ELF-1 (cell line): ENCODE measurements at places on chromosomes 2 and 18.

DNA sequence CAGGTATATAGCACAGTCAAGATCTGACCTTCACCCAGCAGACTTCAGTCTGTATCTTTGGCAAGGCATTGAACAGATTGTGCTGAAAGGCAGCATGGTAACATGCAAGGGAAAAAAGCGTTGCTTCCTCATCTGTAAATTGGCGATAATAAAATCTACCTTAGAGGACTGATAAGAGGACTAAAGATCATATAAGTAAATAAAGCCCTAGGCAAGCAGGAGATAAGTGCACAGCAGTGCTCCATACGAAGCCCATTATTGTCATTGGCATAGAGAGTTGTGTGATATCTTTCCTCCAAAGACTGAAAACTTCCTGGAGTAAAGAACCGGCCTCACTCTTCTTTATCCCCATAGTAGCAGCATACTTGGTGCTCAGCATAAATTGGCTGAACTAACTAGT is 162.6 kb downstream of the ANKRD44 start:
- DNase-seq: no peak

GRCh38 chr18:55351980-55352714 is 235.8 kb downstream of the TCF4 start:
- peak; percentile 46 for DNase-seq

DNA sequence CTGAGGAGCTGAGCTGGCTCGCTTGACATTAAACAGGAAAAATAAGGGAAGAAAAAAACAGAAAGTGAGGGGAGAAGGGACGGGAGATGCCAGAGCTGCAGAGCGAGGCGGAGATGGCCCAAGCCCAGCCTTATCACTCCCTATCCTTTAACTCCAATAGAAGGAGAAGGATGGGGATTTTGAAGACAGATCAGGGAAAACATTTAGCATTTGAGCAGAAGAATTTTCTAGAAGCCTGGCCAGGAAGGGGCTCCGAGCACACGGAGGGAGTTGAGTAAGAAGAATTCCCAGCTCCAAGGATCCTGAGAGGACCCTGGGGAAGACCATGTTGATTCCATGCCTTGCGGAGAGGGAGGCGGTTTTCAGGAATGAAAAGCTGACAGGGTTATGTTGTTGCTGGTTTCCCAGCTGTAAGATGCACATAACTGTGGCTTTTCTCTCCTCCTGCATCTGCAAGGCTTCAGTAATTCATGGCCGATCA is 35.6 kb downstream of the TWIST2 start:
- no peak for DNase-seq

GRCh38 chr2:109217362-109218086 is 88.5 kb downstream of the SH3RF3 start:
- no peak for DNase-seq

- no peak for DNase-seq
Observed at GRCh38 chr2:129912066-129912820, 67.2 kb upstream of the RAB6C start.

GRCh38 chr2:44582363-44583008 is 220.7 kb downstream of the CAMKMT start:
- no peak for DNase-seq

GRCh38 chr2:205969584-205969983 is 116.4 kb downstream of the INO80D start:
- DNase-seq: no peak

DNA sequence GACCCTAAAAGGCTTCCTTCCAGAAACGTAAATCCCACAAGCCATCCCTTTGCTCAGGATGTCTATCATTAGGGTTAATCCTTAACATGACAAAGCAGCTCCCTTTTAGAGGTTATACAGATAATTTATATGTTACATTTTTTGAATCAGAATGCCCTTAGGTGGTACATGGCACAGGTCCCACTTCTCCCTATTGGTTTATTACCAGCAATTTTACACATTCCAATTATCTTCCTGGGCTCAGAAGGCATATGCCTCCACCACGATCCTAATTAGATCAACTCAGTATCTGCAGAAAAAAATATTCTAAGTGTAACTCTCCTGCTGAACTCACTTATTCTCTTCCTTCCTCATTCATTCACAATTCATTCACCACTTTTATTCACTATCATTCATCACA is 507.0 kb upstream of the MAP2 start:
- no peak for DNase-seq

DNA sequence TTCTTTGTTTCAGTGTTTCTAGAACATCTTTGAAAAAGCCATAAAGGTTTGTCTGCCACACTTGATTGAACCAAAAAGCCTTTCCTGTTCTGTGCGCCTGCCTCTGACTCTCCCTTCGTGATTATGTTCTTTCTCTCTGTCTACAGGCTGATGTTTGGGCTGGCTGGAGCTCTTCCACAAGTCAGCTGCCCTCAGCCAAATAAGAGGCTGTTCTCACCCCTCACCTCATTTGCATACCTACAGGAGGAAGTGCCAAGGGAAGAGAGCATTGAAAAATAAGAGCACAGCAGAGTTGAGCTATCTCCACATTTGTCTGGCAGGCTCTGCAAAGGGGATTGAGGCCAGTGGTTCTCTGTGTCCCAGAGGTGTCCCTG is 15.8 kb downstream of the INPP5D start:
- DNase-seq: peak; percentile 32

GRCh38 chr2:26300234-26300925 is 45.6 kb upstream of the SELENOI start:
- no peak for DNase-seq

GRCh38 chr2:114082731-114083433 is 193.0 kb downstream of the ACTR3 start:
- DNase-seq: no peak

- no peak for DNase-seq
Observed at GRCh38 chr18:21192308-21192624, 49.8 kb upstream of the GREB1L start.

- DNase-seq: no peak
Observed at GRCh38 chr18:51171625-51172259, 25.7 kb downstream of the MEX3C start.

- DNase-seq: no peak
Observed at GRCh38 chr2:67891642-67892041, 171.2 kb downstream of the C1D start.

DNA sequence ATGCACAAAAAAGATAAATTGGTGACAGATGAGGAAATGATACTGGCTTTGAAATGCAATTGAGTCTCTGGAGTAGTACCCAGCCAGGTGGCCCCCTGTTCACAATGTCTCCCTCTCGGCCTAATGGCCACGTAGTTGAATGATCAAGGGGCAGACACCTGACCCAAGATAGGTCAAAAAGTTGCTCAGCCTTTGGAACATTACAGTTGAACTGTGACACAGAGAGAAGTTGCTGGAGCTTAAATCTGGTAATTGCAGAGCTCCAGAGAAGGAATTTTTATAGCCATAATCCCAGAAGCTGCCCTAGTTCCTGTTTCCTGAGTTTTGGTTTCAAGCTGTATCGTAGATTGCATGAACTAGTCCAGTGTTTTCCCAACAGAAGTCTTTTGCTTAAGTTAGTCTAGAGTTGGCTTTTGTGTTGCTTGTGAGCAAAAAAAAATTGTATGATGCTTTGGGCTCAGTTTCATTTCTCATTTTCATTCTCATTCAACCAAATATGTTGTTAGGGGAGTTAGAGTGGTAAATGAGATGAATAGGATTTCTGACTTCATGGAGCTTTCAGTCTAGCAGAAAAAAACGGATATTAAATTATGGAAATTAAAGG is 117.9 kb downstream of the CSRNP3 start:
- no peak for DNase-seq

GRCh38 chr2:95328358-95329125 is 31.4 kb downstream of the KCNIP3 start:
- no peak for DNase-seq

GRCh38 chr18:62672600-62672999 is 42.7 kb upstream of the PHLPP1 start:
- no peak for DNase-seq

DNA sequence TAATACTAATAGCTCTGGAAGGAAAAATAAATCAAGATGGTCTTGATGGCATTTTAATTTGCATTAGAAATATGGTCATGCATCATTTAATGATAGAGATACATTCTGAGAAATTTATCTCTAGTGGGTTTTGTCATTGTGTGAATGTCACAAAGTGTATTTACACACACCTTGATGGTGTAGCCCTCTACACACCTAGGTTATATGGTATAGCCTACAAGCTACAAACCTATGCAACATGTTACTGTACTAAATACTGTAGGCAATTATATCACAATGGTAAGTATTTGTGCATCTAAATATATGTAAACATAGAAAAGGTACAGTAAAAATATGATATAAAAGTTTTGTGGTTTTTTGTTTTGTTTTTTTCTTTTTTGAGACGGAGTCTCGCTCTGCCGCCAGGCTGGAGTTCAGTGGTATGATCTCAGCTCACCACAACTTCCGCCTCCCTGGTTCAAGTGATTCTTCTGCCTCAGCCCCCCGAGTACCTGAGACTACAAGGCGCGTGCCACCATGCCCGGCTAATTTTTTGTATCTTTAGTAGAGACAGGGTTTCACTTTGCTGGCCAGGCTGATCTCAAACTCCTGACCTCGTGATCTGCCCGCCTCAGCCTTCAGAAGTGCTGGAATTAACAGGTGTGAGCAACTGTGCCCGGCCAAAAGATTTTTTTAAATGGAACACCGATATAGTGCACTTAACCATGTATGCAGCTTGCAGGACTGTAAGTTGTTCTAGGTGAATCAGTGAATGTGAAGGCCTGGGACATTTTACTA is 83.7 kb upstream of the UBXN4 start:
- no peak for DNase-seq

- DNase-seq: peak; percentile 23
Observed at GRCh38 chr18:48923746-48924629, 26.8 kb downstream of the SMAD7 start.

- DNase-seq: no peak
Observed at GRCh38 chr2:237511885-237512405, 24.9 kb downstream of the MLPH start.

DNA sequence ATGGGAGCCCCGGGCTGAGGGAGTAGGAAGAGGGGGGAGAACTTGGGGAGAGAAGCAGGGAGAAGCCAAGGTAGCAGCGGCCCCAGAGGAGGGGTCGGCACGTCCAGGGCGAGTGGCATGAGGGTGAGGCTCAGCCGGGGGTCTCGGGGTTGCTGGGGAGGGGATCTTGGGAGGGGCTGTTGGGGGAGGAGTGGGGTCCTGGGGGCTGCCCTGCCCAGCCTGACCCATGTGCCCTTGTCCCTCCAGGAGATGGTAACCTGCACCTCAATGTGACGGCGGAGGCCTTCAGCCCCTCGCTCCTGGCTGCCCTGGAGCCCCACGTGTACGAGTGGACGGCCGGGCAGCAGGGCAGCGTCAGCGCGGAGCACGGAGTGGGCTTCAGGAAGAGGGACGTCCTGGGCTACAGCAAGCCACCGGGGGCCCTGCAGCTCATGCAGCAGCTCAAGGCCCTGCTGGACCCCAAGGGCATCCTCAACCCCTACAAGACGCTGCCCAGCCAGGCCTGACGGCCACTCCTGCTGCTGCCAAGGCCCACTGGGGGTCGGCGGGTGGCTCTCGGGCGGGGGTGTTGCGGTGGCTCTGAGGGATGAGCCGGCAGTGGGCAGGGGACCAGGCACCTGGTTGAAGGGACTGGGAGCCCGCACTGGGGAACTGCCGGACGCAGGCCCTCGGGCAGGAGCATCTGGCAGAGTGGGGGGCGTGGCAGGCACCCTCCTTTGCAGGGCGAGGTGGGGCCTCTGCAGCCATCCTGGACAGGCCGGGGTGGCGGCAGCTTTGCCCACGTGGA is 9.0 kb upstream of the GAL3ST2 start:
- no peak for DNase-seq

DNA sequence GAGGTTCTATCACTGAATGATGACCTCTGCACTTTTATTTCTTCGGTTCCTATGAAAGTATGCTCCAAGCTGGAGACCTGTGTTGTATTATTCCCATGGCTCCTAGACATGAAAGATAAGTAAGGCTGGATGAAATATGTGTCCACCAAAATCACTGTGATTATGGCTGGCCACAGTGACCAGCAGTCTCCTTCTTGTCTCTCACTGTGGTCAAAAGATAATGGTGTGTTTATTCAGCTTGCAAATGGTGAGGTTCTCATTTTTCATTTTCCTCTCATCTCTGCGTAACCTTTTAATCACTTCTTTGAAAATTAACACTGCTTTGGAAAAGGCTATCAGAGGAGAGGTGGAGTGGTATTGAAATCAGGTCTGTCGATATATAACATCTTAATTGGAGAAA is 107.8 kb upstream of the DAPL1 start:
- DNase-seq: no peak

GRCh38 chr18:74905247-74905646 is 303.7 kb downstream of the PTGR3 start:
- DNase-seq: no peak

GRCh38 chr2:70330476-70330875 is 28.6 kb upstream of the FAM136A start:
- DNase-seq: no peak

DNA sequence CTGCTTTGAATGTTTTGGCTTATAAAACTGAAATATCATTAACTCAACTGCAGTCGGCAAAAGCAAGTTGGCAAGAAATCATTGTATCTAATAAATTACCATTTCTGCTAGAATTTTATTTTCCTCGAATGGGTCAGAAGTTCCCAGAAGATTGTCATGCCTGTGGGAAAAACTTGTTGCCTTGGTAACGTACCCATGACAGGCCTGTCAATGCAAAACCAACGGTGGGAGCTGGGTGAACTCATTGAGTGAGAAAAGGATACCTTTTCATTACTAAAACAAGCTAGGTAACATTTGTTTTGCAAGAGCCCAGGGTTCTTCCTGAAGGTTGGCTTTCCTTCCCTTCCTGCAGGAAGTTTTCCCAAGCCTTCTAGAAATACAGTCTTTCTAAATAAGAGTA is 9.5 kb downstream of the PLB1 start:
- no peak for DNase-seq
